AG20443 (cell line): ENCODE measurements at places on chromosomes 2 and 18.

DNA sequence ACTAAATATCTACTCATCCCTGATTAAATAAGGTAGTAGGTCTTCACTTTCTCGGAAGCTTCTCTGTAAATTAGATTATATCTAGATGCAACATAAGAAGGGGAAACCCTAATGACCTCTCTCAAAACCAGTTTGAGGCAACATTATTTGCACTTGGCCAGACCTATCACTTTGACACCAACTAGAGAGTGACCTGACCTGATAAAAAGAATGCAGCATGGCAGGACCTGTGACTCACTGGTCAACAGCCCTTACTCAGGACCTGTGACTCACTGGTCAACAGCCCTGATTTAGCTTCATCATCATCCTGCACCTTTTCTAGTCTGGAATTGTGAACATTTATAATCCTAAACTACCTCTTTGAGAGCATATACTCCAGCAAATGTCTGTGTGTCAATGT lies 1957.7 kb upstream of the CELF4 start:
- DNase-seq, result peak; percentile 33

- DNase-seq, result no peak
Observed at GRCh38 chr18:61619783-61620182, 273.0 kb downstream of the RNF152 start.

DNA sequence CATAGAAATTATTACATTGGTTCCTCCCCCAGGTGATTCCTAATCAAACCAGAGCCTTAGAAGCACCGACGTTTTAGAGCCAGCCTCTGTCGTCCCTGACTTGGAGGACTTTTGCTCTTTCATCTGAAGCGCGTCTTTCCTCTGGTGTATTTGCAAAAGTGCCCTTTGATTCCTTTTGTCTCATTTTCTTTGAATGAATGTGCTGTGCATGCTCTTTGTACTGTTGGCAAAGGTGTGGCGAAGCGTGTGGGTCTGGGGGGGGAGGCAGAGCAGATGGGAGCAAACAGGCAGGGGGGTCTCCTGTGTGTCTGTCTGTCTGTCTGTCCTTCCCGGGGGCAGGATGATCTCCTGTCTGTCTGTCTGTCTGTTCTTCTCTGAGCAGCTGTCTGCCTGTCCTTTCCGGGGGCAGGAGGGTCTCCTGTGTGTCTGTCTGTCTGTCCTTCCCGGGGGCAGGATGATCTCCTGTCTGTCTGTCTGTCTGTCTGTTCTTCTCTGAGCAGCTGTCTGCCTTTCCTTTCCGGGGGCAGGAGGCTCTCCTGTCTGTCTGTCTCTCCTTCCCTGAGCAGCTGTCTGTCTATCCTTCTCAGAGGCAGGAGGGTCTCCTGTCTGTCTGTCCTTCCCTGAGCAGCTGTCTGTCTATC lies 205.5 kb upstream of the MYT1L start:
- no peak for DNase-seq

GRCh38 chr2:233005096-233005495 lies 8.0 kb downstream of the NGEF start:
- DNase-seq, result no peak

DNA sequence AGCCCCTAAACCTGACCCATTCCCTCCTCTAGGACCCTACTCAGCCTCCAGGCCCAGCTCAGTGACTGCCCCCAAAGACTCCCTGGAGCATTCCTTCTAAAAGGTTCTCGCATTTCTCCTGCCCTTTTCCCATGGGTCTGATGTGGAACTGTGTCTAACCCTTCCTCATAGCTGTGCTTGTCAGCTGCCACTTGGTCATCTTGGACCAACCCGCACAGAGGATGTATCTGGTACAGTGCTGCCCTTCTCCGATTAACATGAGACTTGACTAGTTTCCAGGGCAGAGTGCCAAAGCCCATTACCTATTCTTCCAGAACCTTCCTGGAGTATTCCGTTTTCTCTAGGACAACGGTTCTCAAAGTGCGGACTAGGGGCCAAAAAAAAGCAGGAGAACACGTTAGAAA lies 518 bp upstream of the NFU1 start:
- DNase-seq, result no peak

DNA sequence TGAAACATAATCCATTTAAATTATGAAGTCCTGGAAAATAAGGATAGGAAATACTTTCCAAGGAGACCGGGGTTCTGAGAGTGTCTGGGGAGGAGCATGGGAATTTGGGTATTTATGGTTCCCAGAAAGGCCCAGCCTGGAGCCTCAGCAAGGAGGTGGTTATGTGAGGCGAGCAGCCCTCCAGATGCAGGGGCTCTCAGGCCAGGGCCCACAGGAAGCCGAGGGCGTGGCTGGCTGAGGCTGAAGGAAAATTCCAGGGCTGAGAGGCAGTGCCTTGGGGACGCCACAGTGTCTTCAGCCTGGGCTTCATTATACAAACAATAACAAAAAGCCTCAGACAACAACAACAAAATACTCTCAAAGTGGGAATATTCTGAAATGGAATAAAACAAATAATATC lies 86.9 kb upstream of the SERPINE2 start:
- DNase-seq, result peak; percentile 73
